Non-pigmented ciliary epithelial cell (primary cell): ENCODE measurements at places on chromosomes 3 and 15.

DNA sequence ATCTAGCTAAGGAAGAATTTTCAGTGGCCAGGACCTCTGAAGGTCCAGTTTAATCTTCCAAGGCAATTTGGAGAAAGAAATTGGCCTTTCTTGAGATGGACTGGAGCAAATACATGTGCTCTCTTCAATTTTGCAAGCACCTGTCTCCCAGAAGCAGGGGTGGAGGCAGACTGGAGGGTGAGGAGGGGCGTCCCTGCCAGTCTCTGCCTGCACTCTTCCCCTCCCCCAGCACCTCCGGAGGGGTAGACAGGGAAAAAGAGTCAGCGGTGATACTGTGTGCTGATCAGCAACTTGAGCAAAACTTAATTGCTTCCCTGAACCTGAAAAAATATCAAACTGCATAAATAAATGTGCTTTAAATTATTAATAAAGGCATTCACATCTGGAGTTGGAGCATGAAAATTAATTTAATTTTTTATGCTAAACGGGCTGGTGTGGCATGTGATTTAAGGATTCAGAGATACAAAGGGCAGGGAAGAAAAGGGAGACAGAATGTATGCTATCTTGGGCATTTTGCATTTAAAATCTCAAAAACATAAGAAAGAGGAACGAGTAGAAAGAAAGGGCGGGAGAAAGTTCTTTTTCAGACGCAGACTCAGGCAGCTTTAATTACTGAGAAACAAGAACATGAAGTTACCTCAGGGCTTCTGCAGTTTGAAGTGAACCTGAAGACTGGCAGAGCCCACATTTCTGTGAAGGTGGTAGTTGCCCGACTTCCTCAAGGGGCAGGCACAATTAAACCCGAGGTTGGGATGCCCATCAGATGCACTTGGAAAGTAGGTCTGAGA is 319.7 kb downstream of the UACA start:
- no peak for DNase-seq

DNA sequence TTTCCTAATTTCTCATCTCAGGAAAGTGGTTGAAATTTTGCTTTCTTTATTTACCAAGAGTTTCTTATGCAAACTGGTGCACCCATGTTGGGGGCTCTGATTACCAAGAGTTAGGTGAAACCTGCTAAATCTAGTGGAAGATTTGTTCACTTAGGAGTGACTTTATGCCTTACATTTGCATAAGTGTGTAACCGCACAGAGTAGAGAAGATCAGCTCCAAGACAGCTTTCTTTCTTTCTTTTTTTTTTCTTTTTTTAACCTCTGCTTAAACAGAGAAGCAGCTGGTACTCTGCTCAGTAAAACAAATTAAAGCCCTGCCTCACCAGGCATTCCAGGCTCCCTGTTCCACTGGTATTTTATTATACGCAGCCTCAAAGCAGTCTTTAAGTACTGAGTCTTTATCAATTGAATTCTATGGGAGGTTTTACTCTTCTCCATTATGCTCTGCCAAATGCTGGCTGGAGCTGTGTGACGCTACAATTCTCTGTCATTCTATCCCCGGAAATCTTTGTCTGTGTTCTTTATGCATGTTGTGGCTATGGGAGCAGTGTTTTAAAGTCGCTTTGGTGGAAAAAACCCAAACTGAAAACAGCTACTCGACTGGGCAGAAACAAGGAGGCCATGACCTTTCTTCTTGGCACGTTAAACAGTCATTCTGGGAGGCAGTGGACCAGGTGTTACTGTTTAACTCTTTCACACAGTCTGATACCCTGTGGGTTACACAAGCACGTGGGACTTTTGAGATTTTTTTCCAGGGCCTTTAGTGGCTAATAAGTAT is 55.2 kb upstream of the GBE1 start:
- DNase-seq = no peak

DNA sequence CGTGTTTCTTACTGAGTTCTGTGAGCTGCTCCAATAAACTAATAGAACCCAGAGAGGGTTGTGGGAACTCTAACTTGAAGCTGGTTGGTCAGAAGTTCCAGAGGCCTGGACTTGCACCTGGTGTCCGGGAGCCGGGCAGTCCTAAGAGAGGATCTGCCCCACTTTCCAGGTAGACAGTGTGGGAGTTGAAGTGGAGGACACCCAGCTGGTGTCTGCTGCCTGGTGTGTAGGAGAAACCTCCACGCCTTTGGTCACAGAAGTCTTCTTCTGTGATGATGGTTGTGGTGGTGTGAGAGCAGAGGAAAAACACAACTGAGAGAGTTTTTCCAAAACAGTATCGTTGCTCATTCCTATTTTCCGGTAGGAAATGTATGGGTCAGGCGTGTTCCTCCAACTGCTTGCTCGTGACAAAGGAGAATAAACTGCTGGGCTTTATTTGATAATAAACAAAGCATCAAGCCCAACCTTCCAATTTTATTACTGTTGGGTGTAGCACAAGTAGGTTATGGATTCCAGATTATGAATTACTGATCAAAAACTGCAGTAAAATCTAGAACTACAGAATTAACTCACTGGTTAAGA is 137.0 kb downstream of the KLF13 start:
- no peak for DNase-seq

DNA sequence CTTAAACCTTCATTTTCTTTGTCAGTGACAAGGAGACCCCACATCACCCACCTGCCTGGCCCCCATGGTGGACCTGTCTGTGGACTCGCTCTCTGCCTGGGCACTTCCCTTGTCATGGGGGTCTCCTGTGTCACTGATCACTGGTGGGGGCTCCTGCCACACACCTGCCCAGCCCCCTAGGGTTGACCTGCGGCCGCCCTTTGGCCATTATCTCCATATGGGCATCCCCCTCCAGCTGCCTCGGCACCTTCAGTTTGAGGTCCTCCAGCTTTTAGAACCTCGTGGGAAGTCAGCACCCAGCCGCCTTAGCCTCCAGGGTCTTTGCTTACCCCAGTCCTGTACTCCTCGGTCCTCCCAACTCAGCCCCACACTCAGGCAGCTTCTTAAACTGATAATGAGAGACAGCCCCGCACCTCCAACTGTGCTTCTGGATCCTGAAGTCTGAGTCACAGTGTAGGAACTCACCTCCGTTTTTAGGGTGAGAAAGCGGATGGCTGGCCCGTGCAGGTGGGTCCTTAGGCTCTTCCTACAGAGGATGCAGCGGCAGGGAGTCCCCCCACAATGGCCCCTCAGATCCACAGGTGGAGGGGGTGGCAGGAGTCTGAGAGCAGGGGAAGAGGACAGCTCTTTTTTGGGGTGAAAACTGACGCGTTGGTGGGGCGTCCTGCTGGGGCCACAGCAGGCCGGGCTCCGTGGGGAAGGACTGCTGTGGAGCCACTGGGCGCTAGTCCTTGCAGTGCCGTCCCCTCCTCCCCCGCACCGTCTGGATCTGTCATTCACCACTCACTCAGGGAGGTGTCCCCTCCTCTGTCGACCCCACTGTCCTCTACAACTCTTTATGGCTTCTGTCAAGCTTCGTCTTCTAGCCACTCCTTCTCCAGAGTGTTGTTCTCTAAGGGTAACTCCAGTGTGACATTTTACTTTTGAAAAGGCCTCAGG is 8.7 kb upstream of the PRR23E start:
- DNase-seq = no peak

GRCh38 chr3:52056521-52056967 is at the start of gene DUSP7:
Gene DUSP7, minus strand, starts transcription at chr3:52056571. Its CDS starts 205 bp downstream, at chr3:52056366.
- DNase-seq = no peak

- no peak for DNase-seq
These were observed 2.2 kb upstream of the MB21D2 start for GRCh38 chr3:192919901-192920300.

GRCh38 chr3:138426211-138426610 is 8.2 kb upstream of the ESYT3 start:
- DNase-seq = no peak

DNA sequence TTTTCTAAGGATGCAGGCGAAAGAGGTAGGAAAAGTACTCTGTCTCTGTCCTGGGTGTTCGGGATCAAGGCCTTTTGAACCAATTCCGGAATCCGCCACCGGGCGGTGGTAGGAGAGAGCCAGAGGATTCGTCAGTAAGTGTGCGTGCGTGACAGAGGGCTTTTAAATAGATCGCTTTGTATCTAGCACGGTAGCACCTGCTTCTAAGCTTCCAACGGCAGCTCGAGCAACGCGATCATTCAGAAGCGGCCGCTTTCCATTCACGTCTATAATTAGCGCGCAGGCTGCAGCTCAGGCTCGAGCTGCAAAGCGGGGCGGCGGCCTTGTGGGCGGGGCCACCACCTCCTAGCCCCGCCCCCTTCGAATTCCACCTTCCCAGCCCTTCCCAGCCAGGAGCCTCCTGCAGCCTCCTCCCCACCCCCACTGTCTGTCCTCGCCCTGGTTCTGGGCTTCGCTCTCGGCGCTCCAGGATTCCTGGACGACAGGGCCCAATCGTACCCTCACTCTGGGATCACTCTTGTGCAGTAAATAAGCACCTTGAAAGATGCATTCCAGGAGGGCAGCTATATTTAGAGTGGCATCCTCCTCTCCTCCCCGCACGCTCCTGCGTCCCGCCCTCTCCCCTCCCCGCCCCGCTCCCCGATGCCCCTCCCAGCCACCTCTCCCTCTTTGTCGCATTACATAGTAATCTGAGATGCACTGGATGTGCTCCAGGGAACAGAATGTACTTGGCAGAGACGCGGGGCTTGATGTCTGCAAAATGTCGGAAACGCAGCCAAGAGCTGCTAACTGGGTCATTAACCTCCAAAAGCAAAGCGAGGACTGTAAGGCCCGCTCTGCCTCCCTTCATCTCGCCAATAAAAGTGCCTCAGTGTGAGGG is 224.1 kb upstream of the TPRG1 start:
- peak; percentile 93 for DNase-seq

DNA sequence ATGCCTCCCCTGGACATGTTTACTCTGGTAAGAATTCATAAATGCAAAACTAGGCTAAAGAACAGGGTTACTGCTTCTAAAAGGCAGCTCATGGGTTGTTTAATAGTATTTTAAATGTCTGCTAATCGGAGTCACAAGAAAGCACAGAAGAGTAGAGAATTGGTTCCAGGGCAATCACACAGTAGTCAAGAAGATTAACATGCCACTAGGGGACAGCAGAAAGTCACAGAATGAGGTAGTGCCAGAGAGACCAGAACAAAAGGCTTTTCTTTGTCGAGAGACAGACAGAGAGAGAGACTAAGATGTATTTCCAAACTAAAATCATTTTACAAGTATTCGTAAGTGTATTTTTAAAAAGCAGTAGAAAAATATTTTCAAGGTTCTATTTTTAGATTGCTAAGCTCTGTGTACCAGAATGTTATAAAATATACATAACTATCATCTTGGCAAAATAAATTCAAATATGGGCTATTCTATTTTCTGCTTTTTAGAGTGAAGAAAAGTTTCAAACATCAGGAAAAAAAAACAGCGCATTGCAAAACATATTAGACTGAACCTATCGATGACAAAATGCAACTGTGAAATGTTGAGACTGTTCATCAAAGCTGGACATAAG is 78.3 kb upstream of the CDIN1 start:
- DNase-seq = peak; percentile 42

- DNase-seq = no peak
These were observed 361.4 kb upstream of the CFAP20DC start for GRCh38 chr3:59411186-59411585.

- DNase-seq = no peak
These were observed 442.2 kb downstream of the SHQ1 start for GRCh38 chr3:72405943-72406566.

- DNase-seq = no peak
These were observed 93.6 kb upstream of the COL8A1 start for GRCh38 chr3:99544786-99545281.

- DNase-seq = no peak
These were observed 68.5 kb downstream of the GPR176 start for GRCh38 chr15:39851500-39852092.

DNA sequence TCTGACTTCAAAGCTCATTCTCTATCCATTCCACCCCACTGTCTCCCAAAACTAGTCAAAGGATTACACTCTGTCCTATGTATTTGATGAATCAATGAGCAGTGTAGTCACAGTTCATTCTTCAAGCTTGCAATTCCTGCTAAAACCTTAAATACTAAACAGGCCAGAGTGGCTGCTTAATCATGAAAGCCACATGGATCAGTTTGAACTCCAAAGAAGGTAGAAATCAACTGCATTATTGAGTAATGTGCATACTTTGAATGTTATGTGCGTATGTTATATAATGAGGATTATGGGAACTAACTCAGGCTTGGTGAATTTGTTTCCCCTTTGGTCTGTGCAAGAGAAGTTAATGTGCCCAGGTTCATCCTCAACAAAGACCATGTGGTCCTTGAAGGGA is 45.4 kb downstream of the PRICKLE2 start:
- no peak for DNase-seq

- no peak for DNase-seq
These were observed 1298.5 kb downstream of the ROBO2 start for GRCh38 chr3:78338405-78338804.

- DNase-seq = no peak
These were observed 123.6 kb upstream of the CD96 start for GRCh38 chr3:111418391-111418790.

- no peak for DNase-seq
These were observed 115.2 kb downstream of the DCLK3 start for GRCh38 chr3:36649125-36649524.

- DNase-seq = no peak
These were observed 152.8 kb downstream of the NEK10 start for GRCh38 chr3:27216295-27216855.

DNA sequence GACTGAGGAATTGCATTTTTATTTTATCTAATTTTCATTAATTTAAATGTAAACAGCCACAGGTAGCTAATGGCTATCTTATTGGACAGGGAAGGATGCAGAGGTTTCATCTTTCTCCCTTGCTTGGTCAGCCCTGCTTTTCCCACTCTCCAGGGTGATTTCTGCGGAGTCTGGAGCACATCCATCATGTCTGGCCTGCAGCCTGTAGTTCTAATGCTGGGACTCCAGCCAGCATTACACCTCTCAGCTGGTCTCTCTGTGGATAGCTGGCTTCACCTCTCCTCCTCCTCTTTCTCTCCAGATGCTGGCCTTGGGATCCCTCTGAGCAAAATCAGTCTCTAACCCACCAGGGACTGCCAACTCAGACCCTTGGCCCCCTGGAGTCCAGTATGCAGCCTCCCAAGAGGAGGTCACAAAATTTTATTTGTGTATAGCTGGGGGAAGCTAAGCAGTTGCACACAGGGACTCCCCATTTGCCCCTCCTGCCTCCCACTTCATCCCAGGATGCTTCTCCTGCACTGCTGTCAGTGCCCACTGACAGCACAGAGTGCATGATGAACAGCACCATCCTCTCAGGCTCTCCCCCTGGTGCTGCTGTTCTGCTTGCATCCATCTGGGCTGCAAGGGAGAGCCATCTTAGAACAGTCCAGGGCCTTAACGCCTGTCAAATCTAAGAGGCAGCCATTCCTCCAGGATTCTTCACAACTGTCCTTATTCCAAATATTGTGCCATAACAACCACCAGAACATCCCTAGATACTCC is 1.7 kb downstream of the BFSP2 start:
- DNase-seq = no peak

GRCh38 chr3:108565506-108565905 is 23.7 kb downstream of the CIP2A start:
- DNase-seq = no peak

- no peak for DNase-seq
These were observed 538.2 kb downstream of the NAALADL2 start for GRCh38 chr3:175397372-175397771.

- DNase-seq = no peak
These were observed 28.6 kb upstream of the C3orf80 start for GRCh38 chr3:160196511-160197104.
